ENCODE measurements at places on chromosomes 2 and 18.

DNA sequence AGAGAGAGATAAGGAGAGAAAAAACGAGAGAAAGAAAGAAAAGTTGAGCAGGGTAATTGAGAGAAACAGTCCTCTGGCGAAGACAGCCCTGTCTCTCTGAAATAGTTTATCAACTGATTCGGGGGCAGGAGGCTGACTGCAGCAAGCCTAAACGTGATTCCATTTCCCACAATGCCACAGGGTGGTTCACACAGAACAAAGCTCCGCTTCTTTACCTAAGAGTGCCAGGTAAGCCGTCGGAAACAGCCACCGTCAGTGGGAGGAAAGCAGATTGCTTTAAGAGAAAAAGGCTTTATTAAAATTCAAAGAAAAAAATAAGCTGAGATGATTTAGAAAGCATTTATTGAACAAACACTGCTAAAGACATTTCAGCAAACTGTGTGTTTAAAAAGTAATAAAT is 271.4 kb upstream of the POU3F3 start:
- DNase-seq, result no peak

DNA sequence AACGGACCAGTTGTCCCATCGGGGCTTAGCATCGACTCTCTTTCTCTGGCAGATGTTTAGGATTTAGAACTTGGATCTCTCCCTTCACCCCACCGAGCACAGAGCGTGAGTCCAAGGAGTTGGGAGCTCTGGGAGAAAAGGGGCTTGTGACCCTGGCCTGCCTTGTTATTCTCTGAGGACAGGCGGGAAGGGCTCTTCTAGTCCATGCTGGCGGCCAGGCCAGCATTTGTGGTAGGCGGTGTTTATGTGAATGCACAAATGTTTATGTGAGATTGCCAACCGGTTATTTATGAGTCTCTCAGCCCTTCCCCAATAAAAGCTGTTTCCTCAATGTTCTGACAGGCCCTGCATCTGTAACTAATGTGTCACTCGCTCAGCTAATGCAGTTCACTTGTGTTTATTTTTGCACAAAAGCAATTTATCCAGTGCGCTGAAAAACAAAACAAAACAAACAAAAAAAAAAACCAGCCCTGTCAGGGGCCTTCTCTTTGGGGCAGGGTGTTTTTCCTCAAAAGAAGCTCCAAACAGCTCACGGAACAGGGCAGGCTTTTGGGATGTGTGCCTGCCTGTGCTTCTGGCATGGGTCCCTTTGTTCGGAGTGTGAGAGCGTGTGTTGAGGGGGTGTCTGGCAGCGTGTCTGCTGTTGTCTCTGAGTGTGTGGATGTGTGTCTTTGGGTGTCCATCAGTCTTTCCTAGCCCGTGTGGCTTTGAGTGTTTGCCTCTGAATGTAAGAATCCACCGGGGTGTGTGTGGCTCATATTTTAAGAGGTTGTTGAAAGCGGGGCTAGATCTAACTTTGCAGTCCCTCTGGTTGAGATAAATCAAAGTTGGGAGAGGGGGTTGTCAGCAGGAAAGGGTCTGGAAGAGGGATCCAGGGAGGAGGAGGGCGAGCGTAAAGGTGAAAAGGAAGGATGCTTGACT is 52.8 kb upstream of the HAAO start:
- DNase-seq, result peak; percentile 34

DNA sequence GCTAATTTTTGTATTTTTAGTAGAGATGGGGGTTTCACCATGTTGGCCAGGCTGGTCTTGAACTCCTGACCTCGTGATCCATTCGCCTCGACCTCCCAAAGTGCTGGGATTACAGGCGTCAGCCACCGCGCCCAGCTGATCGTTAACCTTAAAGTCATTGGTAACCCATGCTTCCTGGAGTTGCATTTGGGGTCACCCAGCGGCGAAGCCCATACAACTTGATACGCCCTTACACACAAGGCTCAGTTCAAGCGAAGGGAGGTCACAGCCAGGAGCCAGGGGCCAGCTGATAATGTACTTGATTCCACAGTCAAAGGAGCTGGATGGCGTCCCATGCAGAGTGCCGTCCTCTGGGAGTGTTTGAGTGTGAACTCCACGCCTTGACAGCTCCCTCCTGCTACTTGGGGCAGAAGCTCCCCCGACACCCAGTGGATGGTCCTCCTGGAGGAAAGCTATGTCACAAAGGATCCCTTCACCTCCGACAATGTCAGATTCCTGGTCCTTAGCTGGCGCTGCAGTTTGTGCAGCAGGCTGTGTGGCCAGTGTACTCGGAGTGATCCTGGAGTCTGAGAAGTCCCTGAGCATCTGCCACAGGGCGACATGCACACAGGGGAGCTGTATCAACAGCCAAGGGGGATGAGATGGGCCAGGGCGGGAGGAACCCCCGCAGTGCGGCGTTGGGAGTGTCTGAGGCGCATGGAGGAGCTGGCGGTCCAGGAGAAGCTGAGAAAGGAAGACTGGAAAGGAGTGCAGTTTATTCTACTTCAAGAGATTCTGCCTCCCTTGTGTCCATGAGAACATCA is 7.9 kb downstream of the CLHC1 start:
- no peak for DNase-seq

GRCh38 chr2:49845021-49845420 is 690.7 kb upstream of the FSHR start:
- no peak for DNase-seq

DNA sequence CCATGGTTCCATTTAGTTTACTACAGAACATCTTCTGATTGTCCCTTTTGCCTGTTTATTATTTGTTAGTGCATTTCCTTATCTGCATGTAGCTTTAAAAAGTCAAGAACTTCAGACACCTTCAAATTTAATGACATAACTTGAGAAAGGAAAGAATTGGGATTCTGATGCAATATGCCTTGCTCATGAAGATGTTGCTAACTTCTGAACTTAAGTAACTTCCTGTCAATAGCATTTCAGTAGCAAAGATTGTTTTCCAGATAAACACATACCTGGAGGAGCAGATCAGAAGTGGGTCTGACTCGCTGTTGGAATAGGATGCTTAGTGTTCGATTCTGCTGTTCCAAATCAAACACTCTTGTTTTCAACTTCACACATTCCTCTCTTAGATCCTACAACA is 190.2 kb upstream of the LYPD1 start:
- DNase-seq, result no peak

GRCh38 chr2:241895712-241896641 is 26.4 kb downstream of the RTP5 start:
- DNase-seq, result peak; percentile 54

DNA sequence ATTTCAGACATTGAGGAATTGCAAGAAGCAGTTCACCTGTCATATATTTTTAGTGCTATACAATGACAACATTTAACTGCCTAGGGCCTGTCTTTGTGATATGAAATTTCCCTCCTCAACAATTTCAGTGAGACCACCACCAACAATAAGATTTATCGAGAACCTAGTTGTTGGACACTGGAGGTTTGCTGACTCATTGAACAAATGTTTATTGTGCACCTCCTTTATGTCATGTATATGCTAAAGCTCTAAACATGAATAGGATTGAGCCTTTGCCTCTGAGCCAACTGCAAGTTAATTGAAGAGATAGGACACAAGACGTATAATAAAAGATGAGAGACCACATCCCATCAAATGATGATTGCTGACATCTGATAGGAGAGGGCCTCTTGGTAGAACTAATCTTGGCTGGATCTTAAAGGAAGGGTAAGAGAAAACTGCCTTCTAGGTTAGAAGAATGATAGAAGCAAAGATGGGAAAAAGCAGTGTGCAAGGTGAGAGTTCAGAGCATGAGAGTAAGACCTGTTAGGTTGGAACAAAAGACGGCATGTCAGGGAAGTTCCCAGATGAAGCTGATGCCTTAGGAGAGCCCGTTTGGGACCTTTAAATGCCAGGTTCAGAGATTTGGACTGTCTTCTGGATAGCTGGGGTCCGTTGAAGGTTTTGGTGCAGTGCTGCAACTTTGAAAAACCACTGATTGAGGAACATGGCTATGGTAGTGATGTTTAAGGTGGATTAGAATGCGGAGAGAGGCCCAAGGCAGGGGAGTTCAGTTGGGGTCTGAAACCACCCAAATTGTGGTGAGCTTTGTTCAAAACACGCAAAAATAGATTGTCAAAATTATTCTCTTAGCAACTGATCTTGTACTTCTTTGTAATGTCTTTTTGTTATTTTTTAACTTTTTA is 133.0 kb upstream of the EML6 start:
- DNase-seq, result no peak

GRCh38 chr2:166448106-166448505 is 45.9 kb downstream of the SCN7A start:
- no peak for DNase-seq

DNA sequence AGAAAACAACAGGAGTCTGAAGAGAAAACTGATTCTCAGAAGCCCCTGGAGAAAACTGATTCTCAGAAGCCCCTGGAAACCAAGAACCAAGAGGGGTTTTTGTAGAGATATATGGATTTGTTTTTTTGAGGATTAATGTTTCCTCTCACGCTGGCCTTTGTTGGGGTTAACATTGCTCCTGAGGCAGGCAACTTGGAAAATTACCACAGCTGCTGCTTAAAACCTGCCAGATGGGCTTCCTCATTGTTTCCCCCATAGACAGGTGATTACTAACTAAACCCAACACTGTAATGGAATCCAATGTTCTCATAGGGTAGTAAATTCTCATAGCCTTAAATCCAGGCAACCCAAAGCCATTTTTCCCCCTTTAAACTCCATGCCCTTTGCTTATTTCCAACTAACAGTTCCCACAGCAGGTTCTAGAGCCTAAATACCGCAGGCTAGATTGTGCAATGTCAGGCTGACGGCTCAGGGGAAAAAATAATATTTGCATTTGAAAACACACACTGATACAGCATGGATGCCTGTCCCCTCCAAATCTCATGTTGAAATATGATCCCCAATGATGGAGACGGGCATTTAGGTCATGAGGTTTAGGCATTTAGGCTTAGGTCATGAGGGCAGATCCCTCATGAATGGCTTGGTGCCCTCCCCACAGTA is 272.3 kb upstream of the PKDCC start:
- no peak for DNase-seq

DNA sequence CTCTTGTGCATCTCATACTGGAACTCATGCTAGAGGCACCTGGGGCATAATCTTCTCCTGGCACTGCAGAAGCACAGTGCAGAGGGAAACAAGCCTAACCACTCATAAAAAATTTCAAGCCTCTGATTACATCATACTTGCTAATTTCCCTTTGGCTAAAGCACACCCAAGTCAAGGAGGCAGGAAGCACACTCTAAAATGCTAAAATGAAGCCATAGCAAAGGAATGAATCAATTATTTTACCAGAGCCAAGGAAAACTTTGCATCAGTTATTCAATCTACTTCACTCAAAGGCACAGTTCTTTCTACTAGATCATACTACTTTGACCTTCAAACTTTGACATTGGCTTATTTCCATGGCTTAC is 79.6 kb upstream of the SPOPL start:
- DNase-seq, result peak; percentile 83

- DNase-seq, result no peak
Measured at GRCh38 chr2:158319269-158319668, 137.3 kb downstream of the CCDC148 start.

Data from fibroblast of the aortic adventitia (primary cell).